Effector memory CD4-positive, alpha-beta T cell (primary cell): ENCODE measurements at places on chromosomes 16 and 17.
A peak's percentile ranks its signal among the peaks of the same experiment; 100 is the strongest.

DNA sequence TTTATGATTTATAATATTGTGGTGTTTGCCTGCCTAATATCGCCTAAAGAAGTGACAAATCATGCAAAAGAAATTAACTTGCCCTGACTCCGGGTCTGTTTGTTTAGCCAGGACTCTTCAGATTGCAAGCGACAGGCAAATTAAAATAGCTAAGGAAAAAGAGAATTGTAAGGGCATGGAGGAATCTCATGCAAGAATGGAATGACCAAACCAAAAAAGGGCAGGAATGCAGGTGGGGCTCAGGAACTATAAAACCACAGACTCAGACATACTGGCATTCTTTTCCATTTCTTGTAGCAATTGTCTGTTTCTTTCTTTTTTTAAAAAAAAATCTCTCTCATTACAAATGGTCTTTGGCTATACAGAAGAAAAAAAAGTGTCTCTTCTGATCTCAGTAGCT lies 188.1 kb upstream of the XYLT1 start:
- no peak for DNase-seq

GRCh38 chr16:21222495-21223337 lies 10.8 kb upstream of the ANKS4B start:
- DNase-seq = no peak

DNA sequence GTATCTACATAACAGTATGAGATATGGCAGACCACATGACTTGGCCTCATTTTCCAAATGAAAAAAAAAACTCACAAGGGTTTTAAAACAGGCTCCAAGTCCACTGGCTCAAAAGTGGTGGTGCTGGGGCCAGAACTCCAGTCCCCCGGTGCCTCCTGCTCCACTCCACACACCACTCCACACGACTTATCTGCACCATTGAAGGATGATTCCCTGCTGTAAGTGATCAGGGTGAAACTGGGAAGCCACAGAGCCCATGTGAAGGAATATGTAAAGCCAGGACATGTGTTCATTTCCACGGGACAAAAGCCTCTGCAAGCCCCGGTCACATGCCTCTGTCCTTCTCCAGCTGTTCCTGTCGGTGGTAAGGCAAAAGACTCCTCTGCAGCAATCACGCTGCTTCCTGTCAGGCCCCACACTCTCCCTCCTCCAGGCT lies 97.2 kb downstream of the ZNF18 start:
- DNase-seq = no peak

DNA sequence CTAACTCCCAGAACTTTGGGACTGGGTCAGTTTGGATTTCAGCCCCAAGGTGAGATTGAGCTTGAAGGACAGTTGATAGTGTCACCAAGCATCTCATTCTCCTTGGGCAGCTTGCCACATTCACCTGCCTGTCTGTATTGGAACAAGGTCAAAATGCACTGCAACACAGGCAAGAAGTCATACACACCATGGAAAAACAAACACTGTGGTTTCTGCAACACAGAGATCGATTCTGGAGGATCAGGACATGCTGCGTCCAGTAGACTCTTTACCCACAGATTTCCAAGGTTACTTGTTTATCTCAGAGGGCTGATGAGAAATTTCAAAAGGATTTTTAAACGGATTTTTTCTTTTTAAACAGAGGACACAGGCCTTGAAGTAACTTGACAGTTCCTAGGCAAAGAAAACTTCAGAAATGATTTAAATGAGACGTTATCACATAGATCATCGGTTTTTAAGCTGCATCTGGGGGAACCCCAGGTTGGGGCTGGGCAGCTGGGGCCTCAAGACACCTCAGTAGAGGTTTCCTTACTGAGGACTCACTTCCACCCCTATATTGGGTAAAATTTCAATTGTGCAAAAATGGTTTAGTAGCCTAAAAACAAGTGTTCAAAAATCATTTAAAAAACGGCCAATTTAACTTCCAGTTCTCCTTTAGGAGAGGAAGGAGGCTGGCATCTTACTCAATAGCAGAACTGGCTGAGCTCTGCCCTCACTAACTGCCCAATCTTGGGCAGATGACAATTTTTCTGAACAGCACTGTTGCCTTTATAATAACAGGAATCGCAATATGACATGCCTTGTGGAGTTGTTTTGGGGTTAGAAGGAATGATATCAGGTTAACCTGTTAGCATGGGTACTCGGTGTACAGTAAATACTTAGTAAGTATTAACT lies 299.3 kb downstream of the XYLT1 start:
- no peak for DNase-seq

DNA sequence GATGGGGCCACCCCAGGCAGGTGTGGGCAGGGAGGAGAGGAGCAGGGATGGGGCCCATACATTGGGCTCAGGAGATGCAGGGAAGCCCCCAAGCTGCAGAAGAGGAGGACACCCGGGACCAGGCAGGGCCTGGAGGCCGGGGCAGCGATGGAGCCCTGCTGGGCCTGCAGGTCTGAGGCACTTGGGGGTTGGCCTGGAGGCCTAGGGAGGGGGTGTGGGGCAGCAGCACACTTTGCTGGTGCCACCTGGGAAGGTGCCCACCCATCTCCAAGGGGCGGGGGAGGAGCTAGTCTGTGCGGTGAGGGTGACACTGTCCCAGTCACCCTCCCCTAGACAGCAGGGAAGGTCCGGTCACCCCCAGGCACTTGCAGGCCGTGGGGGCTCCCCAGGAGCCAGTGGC lies 6.4 kb upstream of the CCDC57 start:
- DNase-seq = no peak

GRCh38 chr16:1318268-1318545 lies 8.8 kb downstream of the UBE2I start:
- no peak for DNase-seq

- no peak for DNase-seq
Observed at GRCh38 chr16:49554681-49555080, 181.1 kb downstream of the C16orf78 start.

GRCh38 chr16:26644912-26645543 lies 421.7 kb upstream of the C16orf82 start:
- DNase-seq = no peak

DNA sequence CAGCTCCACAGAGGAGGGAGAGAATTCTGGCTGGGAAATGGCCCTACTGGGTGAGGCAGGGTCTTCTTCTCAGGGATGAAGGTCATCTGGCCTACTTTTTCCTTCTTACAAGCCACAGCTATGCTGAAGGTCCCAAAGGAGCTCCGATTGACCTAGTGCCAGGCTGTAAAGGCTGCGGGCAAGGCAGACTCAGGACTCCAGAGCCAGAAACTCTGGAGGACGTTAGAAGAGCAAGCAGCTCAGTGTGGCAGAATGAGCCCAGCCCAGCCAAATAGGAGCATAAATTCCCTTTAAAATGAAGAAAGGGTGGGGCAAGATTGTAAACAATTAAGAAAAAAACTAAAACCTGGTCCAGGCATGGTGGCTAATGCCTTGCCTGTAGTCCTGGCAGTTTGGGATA lies 20.1 kb upstream of the CNOT1 start:
- no peak for DNase-seq

- no peak for DNase-seq
Observed at GRCh38 chr17:4753392-4753791, 13.7 kb upstream of the CXCL16 start.

DNA sequence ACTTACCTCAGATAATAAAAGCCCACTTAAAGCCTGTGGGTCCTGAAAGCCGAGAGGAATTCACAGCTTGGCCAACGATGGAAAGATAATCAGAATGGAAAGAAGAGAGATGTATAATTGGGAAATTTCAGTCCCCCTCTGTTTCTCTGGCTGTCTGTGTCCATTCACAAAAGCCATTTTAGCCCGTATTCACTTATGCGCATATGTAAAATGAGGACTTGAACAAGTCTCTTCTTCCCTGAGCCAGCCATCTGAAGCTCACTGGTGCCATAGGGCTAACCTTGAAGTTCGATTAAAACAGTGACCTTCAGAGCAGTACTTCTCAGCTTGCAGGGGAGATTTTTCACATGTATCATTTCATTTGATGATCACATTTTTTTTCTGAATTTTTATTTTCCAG lies 527.2 kb downstream of the GRIN2A start:
- no peak for DNase-seq

DNA sequence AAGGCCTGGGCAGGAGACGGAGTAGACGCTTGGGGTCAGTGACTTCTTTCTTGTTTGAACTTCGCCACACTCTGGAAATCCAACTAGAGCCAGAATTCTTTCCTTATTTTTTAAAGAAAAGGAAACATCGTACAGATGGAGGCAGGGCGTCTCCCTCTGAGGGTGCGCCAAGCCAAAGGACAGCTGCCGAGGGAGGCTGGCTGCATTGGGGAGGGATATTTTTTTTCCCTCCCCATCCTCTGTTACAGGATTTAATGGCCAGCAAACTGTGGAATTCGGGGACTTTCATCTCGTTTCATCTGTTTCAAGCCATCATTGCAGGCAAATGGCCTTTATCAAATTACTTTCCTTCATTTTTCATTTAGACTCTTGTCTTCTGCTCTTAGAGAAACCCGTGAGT lies 15.9 kb downstream of the CDK5R1 start:
- no peak for DNase-seq

GRCh38 chr17:57104461-57105175 lies 19.6 kb downstream of the AKAP1 start:
- no peak for DNase-seq

DNA sequence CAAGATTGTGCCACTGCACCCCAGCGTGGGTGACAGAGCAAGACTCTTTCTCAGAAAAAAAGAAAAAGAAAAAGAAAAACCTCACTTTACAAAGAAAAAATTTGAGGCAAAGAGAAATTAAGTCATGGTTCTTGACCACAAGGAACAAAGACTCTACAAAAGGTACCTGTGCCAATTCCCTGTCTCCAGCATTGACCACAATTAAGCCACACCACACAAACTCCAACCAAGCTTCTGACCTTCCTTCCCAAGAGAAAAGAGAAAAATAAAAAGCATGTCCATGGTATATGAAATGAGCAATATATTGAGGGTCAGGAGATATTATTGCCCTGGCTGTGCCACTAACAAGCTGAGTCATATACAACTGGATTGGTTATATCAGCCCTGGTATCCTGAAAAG lies 146.3 kb upstream of the NOG start:
- DNase-seq = no peak

DNA sequence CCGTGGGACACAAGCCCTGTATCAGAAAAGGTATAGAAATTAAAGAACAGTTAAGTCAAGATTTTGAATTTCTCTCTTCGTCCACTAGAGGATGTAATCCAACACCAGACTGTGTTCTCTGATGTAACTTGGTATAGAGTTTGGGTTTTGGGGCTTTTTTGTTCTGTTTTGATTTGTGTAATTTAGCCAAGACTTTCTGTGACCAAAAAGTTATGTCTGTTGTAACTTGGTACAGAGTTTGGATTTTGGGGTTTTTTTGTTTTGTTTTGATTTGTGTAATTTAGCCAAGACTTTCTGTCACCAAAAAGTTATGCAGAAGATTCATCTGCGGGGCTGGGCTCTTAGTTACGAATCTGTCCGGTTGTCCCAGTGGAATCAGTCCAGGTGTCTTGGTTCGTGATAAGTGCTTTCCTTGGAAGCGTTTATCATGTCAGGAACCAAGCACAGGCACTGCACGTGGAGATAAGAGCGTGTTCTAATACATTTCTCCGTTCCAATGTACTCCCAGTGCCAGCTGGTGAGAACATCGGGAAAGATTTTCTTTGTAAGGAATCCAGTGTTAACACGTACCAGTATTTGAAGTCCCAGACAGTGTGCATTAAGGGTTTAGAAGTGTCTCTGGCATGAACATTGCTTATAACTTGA lies 44.1 kb upstream of the SEC14L1 start:
- DNase-seq = no peak

DNA sequence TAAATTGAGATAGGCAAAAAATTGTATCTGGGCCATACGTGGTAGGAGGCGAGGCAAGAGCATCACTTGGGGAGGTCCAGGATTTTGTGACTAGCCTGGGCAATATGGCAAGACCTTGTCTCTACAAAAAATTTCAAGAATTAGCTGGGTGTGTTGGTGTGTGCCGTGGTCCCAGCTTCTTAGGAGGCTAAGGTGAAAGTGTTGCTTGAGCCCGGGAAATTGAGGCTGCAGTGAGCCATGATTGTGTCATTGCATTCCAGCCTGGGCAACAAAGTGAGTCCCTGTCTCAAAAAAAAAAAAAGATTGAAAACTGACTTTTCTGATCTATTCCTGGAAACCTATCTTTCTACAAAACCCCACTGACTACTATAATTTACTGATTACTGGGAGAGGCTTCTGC lies 26.7 kb downstream of the CDK12 start:
- DNase-seq = no peak

GRCh38 chr17:74435775-74436359 lies 4.0 kb downstream of the GPRC5C start:
- DNase-seq = no peak

DNA sequence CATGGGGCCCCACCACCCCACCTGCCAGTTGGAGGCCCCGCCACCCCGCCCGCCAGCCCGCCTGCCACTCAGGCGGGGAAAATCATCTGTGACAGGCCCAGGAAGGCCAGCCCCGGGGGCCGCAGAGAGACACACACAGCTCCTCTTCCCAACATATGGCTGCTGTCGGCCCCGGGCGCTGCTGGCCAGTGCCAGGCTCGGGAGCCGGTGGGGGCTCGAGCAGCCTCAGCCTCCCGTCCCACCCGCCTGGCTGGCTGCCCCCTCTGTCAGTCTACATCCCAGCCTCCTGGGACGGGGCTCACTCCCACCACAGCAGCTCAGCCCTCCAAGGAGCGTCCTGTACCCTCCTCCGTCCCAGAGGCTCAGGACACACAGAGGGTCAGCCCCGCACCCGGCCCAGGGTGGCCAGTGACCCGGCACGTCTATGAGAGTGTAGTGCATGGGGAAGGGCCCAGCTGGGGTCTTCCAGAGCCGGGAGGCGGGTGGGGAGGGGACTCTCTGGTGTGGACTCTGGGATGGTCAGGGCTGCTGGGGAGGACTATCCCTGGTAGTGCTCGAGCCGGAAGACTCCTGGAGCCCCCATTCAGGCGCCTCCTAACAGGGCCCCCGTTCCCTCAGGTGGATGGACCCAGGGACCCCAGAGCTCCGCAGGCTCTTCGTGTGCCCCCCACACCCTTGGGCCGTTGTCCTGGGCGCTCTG lies 3.6 kb upstream of the PRR35 start:
- DNase-seq = no peak

DNA sequence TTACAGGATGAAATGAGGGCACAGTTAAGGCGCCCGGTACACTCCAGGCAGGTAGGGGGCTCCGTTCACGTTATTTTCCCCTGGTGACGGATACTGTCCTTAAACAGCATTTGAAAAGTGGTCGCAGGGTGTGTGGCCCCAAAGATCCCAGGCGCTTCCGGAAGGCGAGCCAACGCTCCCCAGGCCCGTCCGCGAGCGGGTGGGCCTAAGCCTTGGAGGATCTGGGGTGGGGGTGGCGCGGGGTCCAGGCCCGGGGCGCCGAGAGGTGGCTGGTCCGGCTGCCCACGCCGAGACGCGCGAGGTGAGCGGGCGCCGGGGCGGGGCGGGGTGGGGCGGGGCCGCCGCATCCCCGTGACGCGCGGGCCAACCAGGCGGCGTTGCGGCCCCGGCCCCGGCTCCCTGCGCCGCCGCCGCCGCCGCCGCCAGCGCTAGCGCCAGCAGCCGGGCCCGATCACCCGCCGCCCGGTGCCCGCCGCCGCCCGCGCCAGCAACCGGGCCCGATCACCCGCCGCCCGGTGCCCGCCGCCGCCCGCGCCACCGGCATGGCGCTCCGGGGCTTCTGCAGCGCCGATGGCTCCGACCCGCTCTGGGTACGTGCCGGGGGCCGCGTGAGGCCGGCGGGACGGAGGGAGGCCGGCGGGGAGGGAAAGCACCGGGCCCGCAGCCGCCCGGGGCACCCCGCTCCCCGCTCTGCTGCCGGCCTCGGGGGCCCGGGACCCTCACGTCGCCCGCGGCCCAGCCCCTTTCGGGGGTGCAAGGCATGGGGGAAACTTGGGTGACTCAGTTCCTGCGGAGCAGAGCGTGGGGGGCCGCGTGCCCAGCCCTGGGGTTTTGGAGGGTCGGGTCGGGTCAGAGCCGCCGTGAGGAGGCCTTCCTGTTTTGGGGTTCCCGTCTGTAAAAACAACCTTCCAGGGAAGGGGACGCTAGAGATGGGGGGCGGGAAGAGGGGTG lies at the start of gene ABCC1:
ABCC1 (plus strand) TSS at position 407 of the 951 bp plus-strand sequence; CDS start at position 543, 136 bp downstream.
- peak; percentile 43 for DNase-seq
